Activated naive CD4-positive, alpha-beta T cell treated with Interleukin-2 at 50 U/mL for 16 hours (primary cell): ENCODE measurements at places on chromosomes 16 and 17.
A peak's percentile ranks its signal among the peaks of the same experiment; 100 is the strongest.

GRCh38 chr17:18968945-18969887 lies 17.3 kb downstream of the SLC5A10 start:
- no peak for DNase-seq

- no peak for DNase-seq
Observed at GRCh38 chr17:66663041-66663606, 171.8 kb upstream of the CACNG5 start.

DNA sequence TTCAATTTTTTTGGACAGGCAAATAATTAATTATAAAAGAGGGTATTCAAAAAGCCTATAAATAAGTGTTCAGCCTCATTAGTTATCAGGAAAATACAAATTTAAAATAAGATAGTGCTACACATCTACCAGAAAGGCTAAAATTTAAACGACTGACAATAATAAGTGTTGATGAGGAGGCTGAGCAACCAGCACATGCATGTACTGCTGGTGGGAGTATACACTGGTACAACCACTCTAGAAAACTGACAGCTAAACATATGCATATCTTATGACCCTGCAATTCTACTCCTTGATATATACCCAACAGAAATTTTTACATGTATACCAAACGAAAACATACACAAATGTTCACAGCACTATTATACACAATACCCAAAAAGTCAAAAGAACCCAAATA lies 27.1 kb downstream of the XPO6 start:
- no peak for DNase-seq

DNA sequence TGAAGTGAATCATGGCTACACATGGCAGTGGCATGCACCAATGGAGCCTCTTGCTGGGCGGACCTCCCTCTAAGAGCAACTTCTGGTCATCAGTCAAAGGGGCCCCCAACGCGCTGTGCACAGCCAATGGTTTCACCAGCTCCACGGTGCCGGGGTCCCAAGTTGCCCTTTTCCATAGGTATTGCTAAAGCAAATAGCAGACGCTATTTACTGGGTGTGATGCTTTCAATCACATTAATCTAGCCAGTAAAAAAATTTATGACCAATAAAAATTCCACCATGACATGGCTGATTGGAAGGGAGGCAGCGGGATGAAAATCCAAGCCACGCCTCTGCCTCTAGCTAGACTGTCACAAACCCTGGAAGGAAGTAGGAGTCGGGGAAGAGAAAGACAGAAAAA lies 680.3 kb upstream of the SOX9 start:
- no peak for DNase-seq

DNA sequence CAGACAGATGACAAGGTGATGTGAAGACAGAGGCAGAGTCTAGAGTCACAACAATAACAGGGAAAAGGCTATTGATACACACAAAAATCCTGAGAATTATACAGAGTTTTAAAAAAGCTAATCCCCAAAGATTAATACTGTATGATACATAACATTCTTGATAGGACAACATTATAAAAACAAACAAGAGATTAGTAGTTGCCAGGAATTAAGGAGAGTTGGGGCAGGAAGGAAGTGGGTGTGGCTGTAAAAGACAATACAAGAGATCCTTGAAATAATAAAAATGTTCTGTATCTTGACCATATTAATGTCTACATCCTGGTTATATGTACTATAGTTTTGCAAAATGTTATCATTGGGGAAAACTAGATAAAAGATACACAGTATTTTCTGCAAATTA lies 309.5 kb upstream of the PMFBP1 start:
- no peak for DNase-seq

- no peak for DNase-seq
Observed at GRCh38 chr16:30784215-30784614, 2.8 kb downstream of the ZNF629 start.

DNA sequence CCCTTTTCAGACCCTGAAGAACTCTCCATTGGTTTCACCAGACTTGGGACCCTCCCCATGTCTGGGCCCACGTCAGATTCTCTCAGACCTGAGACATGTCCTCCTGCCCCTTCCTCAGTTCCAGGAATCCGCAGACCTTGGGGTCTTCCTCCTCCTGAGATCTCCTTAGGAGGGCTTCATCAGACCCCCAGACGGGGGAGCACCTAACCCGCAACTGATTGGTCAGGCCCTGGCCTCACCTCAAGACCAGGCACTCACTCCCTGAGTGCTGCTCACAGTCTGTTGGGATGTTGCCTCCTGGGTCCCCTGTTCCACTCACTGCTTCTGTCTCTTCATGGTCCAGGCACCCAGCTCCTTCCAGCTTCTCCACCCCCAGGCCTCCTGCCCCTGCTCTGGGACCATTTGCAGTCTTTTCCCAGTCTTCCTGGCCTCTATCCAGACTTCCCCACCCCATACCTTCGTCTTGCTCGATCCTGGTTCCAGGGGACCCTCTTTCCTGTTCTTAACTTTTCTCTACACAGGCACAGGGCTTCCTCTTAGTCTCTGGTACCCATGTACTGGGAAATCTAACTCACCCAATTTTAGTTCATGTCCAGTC lies 1.2 kb downstream of the GID4 start:
- DNase-seq, result no peak

- no peak for DNase-seq
Observed at GRCh38 chr17:77869665-77870132, 88.8 kb upstream of the TNRC6C start.

GRCh38 chr16:17321824-17322223 lies 148.9 kb downstream of the XYLT1 start:
- no peak for DNase-seq

DNA sequence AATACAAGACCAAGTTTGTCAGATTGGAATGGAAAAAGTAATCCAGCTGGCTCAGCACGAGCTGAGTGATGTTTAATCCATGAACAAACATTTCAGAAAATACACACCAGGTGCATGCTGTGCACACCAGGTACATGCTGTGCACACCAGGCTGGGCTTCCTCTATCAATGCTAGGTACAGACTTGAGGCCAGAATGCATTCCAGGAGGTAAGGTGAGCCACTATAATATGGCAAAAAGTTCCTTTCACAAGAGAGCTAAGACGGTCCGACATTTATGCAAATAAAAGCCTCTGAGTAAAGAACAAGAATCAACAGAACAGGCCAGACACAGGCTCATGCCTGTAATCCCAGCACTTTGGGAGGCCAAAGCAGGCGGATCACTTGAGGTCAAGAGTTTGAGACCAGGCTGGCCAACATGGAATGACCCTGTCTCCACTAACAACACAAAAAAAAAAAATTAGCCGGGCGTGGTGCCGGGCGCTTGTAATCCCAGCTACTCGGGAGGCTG lies 128.2 kb downstream of the ZNF778 start:
- DNase-seq, result no peak

- DNase-seq, result no peak
Observed at GRCh38 chr16:2482249-2482648, 7.3 kb downstream of the TBC1D24 start.

DNA sequence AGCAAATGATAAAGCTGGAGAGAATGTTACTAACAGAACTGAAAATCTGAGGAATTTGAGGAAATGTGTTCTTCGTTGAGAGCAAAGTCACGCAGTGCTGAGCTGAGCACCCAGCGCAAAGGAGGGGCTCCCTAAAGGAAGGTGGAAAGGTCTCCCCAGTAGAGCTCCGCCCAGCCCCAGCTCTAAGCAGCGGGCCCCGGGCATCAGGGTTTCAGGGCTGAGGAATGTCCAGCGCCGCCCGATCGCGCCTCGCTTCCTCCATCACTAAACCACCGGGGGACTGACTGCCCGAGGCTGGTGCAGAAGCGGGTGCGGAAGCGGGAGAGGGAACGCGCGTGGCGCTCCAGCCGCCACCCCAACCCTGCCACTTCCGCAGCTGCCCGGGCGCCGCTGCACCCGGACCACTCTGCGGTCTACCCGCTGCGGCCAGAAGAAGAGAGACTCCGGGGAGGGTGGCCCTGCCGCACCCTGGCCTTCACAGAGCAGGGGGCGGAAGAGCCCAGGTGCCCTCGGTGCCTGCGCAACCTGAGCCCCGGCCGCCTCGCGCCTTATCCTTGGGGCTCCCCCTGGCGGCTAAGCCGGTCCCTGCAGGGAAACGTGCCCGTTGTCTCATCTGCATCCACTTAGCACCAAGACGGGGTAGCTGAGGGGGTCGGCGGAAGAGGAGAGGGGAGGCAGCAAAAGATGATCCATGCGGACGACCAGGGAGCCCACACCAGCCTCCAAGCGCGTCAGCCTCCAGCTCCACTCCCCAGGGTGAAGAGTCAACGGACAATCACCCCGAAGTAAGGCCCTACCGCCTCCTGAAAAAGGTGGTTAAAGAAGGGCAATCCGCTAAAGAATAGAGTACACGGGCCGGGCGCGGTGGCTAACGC lies 12.4 kb upstream of the GUCY2D start:
- DNase-seq, result peak; percentile 95

DNA sequence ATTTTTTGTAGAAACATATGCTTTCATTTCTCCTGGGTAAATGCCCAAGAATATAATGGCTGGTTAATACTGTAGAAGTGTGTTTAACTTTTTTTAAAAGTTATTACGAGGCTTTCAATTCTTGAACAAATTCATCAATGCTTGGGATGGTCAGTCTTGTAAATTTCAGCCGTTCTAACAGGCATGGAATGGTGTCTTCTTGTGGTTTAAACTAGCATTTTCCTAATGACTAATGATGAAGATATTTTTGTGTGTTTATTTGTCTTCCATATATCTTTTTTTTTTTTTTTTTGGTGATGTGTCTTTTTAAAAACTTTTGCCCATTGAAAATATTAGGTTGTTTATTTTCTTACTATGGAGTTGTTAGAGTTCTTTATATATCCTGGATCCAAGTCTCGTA lies 67.1 kb downstream of the MGAT5B start:
- DNase-seq, result no peak

DNA sequence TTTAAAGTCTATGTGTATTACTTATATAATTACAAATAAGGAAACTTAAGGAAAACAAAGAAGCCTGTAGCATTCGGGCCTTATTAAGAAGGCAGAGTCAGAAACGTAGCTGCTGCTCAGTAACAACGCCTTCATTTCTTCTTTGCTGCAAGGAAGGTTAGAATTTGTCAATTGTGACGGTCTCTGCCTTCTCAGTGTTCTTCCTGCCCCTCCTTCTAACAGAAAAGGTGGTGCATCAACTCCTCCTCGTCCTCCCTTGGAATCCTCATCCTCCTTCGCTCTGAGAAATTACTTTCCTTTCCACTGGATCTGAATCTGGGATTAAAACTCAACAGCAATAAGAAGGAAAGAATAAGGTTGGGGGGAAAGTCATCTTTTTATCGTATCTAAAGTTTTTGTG lies 63.0 kb downstream of the VPS53 start:
- no peak for DNase-seq
